ENCODE measurements at places on chromosomes 4 and X. TPM values are rescaled to one million over a fixed set of nuclear protein-coding genes. Genes with fewer than 3 reads are reported as not detected.

The FGF5 gene
- 0.32 TPM for total RNA-seq

The DNAAF6 gene
- not detected for total RNA-seq

The REPS2 gene
- 1.2 TPM for total RNA-seq

The IDS gene
- total RNA-seq, result 84.2 TPM

The BCLAF3 gene
- total RNA-seq, result 2.2 TPM

The EXOSC9 gene
- 27.0 TPM for total RNA-seq

The DIAPH2 gene
- total RNA-seq, result 4.6 TPM

The PRRG1 gene
- 7.5 TPM for total RNA-seq

The AFP gene
- 1.3 TPM for total RNA-seq

The PGRMC1 gene
- total RNA-seq, result 144 TPM

The ADH4 gene
- not detected for total RNA-seq

The KCND1 gene
- 0.92 TPM for total RNA-seq

The RHOH gene
- 0.23 TPM for total RNA-seq

The ENPP6 gene
- not detected for total RNA-seq

The EXOC1L gene
- total RNA-seq, result not detected

Data from A549 treated with ZK216348 at 1 μM for 4 hours (cell line).